Stimulated activated CD4-positive, alpha-beta T cell treated with anti-CD3 and anti-CD28 coated beads, Interleukin-4, amount 100 ng/mL, for 4 hours (primary cell): ENCODE measurements at places on chromosomes 5 and 9.

DNA sequence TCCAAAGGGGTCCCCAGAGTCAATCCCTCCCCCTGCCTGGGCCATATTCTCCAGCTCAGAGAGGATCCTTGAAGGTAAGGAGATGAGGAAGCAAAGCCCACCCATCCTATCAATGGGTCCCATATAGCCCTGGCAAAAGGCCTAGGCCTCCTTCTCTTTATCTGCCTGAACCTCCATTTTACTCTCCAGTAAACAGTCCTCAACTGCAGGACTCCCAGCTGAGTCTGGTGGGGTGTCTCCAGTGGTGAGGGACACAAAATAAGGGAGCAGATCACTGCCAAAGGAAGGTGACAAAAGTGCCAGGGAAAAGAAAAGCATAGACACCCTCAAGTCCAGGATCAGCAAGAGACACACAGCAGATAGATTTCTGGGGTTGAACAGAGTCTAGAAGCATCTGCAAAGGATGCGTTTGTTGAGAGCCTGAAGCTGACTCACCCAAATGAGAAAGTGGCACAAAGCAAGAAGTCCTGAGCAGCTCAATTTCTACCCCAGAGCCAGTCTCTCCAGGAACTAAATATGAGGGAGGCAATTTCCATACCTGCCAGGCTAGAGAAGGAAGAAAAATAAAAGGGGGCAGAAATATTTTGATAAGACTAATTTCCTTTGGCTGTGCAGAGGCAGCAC, 2.7 kb upstream of the EBF1 start:
- no peak for DNase-seq

GRCh38 chr9:114549697-114550330, 37.8 kb upstream of the ATP6V1G1 start:
- no peak for DNase-seq

- DNase-seq = no peak
Observed at GRCh38 chr5:137022725-137023124, 476.4 kb downstream of the SPOCK1 start.

GRCh38 chr9:137031904-137032640, at the start of gene FUT7:
Gene FUT7, minus strand, starts transcription at chr9:137032088. Its CDS starts 97 bp downstream, at chr9:137031991.
- no peak for DNase-seq

GRCh38 chr9:96115836-96116235, 186.1 kb downstream of the HSD17B3 start:
- DNase-seq = no peak

DNA sequence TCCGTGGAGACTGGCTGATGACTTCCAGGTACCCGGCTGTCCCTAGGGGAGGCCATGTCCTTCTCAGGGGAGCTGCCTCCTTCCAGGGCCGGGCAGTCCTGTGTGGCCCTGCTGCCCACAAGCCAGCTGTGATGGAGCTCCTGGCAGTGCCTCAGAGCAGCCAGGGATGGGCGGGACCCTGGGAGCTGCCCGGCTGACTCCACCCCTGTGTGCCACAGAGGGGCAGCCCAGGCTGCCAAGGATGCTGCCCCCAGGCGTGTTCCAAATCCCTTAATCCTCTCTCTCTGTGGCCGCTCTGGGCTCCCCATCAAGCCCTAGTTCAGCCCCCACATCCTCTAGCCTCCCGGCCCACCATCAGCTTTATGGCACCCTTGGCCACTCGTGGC, 7.0 kb upstream of the SCGB3A1 start:
- DNase-seq = no peak

GRCh38 chr9:113640418-113640817, 176.9 kb downstream of the RGS3 start:
- DNase-seq = no peak

DNA sequence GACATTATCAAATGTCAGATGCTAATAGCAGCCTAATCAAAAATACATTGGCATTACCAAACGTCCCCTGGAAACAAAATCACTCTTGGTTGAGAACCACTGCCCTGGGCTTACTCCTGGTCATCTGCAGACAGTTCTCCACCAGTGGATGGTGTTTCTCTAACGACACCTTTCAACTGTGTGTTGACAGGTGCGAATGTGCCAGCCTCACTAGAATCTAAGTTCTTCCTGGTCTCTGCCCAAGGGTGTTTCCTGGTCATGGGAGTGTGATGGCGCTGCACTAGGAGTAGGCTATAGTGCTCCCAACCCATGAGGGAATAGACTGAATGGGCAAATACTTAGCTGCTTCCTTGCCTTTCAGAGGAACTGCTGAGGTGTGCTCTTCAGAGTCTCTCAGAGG, 105.9 kb downstream of the MRPS27 start:
- DNase-seq = no peak

DNA sequence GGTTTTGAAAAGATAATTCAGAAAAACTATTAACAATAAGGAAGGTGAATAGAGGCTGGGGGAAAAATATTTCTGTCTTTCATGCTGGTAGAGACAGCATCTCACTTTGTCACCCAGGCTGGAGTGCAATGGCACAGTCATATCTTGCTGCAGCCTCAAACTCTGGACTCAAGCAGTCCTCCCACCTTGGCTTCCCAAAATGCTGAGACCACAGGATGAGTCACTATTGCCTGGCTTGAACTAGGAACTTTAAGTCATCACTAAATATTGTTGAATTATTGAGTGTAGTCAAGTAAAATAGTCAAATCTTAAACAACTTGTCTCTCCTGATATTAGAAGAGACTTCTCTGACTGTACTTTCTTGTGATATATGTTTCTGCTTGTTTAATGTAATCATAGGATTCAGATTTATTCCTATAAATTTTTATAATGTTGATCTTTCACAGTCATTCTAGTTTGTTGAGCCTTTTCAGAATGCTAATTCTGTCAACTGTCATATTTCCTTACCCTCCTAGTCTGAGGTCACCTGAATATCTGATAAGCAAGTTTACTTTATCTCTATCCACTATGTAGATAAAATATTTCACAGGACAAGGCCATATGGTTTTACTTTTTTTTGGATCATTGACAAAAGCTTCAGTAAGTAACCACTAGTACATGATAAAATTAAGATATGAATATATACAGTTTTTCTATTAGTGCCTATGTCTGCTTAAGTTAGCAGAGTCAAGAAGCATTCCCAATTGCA, 1696.5 kb downstream of the MAT2B start:
- DNase-seq = no peak

DNA sequence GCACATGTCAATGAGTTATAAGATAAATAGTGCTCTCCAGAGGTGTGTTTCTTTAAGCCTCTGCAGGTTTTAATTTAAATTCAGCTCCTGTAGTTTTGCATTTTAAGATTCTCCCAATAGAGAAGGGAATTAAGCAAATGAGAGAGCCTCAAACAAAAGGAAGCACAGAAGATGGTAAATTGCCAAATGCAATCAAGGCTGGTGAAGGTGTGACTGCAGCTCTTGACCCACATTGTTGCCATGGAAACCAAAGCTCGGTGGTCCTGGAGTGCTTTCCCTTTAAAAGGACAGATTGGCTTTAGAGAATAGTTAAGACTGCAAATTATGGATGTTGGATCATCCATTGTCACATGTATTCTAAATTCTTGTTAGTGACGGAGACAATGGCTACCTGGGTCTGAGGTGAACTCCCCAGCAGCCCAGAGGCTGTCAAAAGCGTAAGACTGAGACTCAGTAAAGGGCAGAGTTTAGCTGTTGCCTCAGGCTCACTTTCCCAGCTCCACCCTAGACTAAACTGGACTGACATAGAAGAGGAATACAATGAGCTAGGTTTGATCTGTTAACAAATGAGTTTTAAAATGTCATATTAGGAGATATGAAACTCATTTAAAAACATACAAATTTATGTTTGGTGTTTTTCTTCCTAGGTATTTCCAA, 12.3 kb downstream of the GAPT start:
- no peak for DNase-seq

DNA sequence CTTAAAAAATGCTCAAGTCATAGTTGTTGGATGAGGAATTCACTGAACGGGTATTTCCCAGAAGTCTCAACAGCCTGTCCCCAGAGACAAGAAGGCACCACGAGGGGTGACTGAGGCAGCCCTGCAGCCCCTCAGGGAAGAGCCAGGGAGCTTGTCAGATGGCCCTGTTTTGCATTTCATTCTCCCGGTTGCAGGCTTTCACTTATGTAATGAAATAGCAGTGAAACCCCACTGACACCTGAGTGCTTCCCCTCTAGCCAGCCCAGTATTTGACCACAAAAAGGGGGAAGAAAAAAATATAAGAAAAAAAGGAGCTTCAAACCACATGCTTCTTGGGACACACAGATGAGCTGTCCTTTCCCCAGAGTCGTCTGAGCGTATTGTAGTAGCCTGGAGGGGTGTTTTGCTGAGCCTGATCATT, 75.3 kb upstream of the IL12B start:
- DNase-seq = no peak

DNA sequence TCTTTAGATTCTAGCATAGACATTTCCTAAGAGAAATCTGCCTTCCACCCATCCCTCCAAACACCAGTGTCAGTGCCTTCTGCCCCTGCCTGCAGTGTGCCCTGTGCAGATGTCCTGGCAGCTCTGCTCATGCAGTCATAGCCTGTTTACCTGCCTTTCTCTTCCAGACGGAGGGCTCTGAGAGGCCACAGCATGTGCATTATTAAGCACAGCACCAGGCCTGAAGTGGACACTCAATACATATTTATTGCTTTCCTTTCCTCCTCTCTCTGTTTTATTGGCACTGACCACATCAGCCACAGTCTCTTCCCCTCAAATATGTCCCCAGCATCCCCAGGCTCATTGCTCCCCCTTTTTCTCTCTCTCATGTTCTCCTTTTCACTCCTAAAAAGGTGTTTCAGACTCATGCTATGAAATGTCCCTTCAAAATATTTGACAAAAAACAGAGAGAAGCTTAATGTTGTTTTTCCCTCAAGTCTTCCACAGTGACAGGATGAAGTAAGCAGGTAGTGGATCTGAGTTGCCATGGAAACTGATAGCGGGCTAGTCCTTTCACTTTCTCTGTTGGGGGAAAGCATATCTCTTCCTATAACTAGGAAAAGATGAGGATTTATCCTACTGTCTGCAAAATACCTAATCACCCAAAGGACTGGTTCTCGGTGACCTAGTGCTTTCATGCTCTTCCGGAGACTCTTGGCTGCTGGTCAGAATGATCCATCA, 100.9 kb downstream of the ATP10B start:
- no peak for DNase-seq

DNA sequence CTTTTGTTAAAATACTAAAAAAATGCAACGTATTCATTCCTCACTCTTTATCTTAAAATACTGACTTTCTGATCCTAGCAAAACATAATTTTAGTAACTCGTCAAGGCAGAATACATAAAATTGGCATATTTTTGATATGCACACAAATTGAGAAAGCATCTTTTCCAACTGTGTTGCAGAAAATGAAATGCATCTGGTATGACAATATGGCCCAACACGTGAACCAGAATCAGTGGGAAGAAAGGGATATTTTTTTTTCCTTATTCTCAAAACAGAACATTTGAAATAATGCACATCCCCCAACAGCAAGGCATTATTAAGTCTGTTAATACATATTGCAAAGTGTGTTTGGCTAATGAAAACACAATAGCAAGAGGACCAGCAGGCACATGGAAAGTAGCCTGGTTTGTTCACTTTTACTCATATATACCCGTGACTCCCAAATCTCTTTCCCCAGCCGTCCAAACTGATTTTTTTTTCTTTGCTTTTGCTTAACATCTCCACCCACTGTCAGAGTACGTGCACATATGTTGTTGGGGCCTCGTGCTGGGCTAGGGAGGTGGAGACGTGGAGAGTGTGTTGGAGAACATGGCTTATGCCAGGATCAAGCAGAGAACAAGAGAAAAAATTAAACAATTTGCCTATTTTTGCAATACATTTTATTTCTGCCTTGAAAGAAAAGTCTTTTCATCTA, 4.3 kb downstream of the MCTP1 start:
- DNase-seq = no peak

- no peak for DNase-seq
Observed at GRCh38 chr5:56861893-56862485, 46.6 kb downstream of the MAP3K1 start.

GRCh38 chr9:125906144-125906543, 159.0 kb downstream of the PBX3 start:
- no peak for DNase-seq

GRCh38 chr9:27362447-27363210, 65.7 kb upstream of the EQTN start:
- DNase-seq = no peak

DNA sequence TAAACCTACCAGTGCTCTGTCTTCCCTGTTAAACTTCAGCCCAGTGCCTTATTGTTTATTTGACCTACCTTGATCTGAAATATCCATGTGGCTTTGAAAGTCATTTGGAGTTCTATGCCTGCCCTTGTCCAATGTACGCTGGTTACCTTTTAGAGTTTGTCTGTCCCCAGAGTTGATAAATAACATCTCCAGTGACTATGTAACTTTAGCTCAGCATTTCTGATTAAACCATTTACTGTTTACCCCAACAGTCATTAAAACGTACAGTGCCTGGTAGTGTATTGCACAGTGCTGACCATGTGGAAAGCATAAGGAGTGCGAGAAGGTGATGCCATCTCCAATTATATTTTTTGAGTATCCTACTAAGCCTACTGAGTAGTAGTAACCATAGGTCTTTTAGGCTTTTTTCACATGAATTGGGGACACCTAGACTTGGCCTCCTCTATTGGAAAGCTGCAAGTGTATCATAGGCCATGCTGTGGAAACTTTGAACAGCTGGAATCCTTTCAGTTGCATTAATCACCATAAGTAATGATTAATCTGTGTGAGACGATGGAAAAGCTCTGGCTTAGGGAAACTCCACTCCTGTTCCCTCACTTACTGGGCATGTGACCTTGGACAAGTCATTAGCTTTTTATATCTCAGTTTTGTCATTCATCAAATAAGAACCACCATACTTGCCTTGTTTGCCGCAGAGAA, 93.5 kb downstream of the MAST4 start:
- DNase-seq = no peak

DNA sequence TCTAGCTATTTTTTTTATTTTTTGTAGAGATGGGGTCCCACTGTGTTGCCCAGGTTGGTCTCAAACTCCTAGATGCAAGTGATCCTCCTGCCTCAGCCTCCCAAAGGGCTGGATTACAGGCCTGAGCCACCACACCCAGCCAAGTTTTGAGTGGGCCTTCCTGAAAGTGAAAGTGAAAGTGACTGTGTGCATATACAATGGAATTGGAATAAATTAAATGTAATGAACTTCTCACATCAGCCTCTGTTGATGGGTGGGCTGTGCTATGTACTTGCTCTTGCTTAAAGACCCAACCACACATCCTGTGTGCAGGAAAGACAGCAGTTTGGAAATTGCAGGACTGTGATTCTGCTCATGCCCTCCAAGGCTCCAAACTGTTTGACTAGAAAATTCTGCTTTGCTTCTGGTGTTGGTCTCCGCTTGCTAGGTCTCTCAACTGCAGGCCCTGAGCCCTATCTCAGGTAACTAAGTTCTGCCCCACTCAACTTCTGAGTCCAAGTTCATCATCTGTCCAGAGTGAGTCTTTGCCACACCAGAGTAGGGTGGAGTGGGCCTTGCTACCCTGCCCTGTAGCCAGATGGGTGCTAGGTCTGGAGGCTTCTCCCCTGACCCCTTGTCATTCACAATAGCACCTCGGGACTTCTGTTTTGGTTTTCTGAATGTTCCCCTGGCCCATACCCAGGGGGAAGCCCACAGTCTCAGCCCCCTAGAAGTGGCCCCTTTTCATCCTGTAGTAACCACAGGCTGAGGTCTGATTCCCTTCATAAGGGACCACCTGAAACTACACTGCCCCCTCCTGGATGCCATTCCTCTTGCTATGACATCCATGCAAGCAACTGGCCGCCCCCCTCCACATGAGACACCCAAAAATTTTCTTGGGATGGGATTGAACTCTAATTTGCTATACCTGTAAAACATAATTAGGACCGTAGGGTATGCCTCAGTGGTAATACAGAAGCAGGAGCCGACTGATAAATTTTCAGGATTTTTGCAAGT, 36.5 kb upstream of the RAD23B start:
- DNase-seq = no peak

GRCh38 chr9:113364951-113365350, 11.8 kb downstream of the HDHD3 start:
- DNase-seq = no peak
